ENCODE measurements at places on chromosomes 7 and 10.

- no peak for DNase-seq
Measured at GRCh38 chr10:75291805-75292204, 56.0 kb upstream of the COMTD1 start.

DNA sequence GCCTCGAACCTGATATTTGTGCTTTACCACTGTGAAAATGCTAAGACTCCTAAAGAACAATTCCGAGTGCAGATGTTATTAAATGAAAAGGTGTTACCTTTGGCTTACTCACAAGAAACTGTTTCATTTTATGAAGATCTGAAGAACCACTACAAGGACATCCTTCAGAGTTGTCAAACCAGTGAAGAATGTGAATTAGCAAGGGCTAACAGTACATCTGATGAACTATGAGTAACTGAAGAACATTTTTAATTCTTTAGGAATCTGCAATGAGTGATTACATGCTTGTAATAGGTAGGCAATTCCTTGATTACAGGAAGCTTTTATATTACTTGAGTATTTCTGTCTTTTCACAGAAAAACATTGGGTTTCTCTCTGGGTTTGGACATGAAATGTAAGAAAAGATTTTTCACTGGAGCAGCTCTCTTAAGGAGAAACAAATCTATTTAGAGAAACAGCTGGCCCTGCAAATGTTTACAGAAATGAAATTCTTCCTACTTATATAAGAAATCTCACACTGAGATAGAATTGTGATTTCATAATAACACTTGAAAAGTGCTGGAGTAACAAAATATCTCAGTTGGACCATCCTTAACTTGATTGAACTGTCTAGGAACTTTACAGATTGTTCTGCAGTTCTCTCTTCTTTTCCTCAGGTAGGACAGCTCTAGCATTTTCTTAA lies 47.7 kb downstream of the MINPP1 start:
- no peak for DNase-seq

- DNase-seq = no peak
Measured at GRCh38 chr10:54702583-54703485, 98.2 kb downstream of the PCDH15 start.

- DNase-seq = peak; percentile 59
Measured at GRCh38 chr10:62811159-62811875, 4.8 kb downstream of the EGR2 start.

DNA sequence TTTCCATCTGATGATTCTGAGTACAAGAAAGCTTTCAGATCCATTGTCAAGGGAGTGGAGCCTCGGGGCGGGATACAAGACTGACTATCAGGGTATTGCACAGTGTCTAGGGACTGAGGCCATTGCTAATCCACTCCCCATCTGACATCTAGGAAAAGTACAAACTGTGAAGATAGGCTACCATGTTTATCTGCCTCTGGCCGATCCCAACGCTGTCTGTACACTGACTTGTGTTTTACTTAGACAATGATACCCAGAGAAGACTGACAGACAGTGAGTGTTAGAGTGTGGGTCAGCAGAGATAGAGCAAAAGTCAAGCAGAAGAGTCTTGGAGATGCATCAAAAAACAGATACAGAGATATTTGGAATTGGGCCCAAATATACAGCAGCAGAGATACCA lies 3.1 kb upstream of the SLC13A4 start:
- DNase-seq = no peak

GRCh38 chr7:131869986-131870385 lies 313.6 kb upstream of the PODXL start:
- DNase-seq = no peak

GRCh38 chr10:72252972-72253371 lies 20.8 kb upstream of the DDIT4 start:
- DNase-seq = no peak

- no peak for DNase-seq
Measured at GRCh38 chr7:130475776-130476175, 16.1 kb upstream of the MEST start.

DNA sequence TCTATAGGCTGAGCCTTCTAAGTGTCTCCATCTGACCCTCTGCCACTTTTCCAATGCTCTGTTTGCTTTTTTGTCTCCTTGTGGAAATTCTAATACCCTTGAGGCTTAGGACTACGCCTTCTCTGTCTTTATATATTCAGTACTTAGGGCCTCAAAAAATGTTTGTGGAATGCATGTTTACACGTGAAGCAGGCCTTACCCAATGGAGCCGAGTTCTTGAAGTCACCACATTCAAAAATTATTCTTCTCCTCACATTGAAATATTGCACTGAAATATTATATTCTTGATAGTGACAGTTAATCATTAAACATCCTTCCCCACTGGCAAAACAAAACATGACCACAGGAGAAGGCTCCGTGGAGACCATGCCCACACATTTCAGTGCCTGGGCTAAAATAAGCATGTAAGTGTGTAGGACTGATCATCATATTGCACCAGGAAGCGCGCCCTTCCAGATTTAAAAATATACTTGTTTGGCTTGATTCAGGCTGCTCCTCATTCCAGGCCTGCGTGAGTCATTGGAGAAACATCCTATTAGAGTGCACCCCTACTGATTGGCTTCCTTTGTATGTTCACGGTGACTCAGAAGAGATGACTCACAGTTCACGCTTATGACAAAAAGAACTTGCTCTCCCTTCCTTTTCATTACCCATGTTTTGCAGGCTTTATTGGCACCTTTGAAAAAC lies 307.4 kb upstream of the AOAH start:
- DNase-seq = peak; percentile 63

- DNase-seq = peak; percentile 72
Measured at GRCh38 chr10:8054494-8055407, at the start of gene GATA3. GATA3 (plus strand) TSS chr10:8054688; CDS start chr10:8055656, 968 bp downstream.

DNA sequence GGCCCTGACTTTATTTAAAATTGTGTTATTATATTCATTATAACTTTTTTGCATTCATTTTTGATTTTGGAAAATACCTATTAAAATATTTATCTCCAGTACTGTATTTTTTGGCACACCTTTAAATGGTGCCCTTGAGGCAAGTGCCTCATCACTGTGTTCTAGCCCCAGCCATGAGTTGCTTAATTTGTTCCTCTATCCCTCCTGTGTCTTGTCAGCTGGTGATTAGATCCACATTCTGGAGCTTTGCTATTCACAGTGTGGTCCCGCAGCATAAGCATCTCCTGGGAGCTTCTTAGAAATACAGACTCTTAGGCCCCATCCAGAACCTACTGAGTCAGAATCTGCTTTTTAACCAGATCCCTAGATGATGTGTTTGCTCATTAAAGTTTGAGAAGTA lies 19.8 kb downstream of the AGK start:
- no peak for DNase-seq

- no peak for DNase-seq
Measured at GRCh38 chr10:123150986-123151736, 3.0 kb upstream of the BUB3 start.

DNA sequence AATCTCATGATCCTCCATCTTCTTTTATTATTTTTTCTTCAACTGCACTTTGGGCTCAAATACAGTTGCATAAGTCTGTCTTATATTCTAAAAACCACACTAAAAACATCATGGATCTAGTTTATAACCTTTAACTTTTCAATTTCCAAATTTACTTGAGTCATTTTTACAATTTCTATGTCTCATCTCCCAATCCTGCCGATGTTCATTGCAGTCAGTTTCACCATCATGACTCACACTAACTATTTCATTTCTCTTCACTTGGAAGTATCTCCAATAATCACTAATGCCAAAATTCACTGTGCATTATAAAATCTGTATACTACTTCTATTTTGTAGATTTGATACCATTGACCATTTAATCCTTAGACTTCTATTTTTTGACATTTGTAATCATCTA lies 806.9 kb upstream of the SORCS1 start:
- DNase-seq = no peak

DNA sequence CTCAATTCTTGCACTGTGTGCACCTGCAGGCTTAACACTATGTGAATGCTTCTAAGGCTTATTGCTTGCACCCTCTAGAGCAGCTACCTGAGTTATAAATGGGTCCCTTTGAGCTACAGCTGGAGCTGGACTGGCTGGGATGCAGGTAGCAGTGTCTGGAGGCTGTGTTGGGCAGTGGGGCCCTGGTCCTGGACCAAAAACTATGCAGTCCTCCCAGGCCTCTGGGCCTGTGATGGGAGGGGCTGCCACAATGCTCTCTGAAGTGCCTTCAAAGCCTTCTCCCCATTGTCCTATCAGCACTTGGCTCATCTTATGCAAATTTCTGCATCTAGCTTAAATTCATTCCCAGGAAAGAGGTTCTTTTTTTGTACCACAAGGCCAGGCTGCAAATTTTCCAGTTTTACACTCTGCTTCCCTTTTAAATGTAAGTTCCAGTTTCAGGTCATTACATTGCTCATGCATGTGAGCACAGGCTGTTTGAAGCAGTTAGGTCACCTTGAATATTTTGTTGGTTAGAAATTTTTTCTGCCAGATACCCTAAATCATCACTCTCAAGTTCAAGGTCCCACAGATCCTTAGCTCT lies 26.0 kb downstream of the KBTBD2 start:
- DNase-seq = no peak

DNA sequence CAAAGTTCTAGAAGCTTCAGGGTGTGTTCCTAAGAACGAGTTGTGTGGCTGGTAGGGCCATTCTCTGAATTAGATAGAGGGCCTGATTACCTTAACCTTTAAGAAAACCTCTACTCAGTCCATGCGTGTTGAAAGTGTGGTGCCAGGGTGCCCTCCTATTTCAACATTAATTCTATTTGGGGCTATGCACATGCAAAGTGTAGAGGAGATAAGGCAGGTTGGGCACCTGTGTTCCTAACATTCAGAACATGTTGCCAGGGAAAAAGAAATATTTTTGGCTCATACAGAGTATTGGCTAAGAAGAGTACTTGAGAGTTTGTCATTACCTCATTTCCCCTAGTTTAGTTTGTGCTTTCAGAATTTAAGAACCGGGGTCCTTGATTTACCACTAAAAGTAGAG lies 20.6 kb downstream of the SLC26A3 start:
- DNase-seq = no peak

DNA sequence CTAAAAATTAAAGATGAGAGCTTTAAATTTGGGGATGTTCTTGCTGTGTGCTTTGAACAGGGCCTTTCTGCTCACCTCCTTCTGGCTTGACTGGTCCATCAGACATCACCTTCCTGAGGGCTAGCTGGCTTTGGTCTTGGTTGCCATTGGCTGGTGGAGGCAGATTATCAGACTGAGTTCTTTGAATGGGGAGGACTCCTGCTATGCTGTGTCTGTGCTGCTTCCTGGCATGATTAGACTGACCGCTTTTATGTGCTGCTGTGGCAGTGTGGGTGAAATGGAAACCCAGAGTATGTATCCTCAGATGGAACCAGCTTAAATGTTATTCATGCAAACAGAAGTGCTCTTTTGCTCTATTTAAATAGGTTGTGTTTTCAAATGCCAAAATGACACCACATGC lies 341.6 kb downstream of the PCLO start:
- DNase-seq = no peak

Measured in activated CD4-positive, alpha-beta T cell treated with anti-CD3 and anti-CD28 coated beads, Interleukin-2, amount 50 U/mL, for 24 hours (primary cell).